COLO829 (cell line): ENCODE measurements at places on chromosomes 7 and 10.

GRCh38 chr10:111150691-111151090 lies 73.9 kb downstream of the ADRA2A start:
- DNase-seq = no peak

GRCh38 chr7:105934572-105935185 lies 28.4 kb upstream of the CDHR3 start:
- DNase-seq = peak; percentile 63

DNA sequence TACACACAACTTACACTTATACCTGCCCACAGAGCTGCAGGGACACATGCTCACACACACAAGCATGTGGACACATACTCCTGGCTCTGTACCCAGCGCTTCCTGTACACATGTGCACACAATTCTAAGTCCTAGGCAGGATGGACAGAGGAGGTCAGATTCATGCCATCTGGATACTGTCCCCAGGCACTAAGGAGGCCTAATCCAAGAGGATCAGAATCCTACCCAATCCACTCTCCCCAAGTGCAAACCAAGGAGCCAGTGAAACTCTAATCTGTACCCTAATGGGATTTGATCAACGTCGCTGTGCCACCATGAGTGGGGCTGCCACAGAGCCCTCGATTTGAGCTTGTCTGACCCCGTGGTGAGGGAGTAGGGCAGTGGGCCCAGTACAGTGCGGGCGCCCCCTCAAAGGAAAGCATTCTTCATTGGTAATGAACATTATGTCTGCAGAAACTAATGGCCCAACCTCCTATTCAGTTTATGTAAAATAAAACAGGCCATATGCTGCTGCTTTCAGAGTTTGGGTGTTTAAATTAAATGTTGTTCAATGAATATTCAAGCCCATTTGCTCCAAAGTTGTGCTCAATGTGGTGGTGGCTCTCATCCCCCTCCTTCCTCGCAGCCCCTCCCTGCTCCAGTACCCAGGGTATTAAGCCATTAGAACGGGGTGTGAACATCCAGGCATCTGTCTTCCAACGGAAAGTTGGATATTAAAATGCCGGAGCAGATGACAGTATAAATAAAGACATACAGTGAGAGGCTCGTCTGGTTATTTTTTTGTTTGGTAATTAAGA lies 26.4 kb downstream of the RPS24 start:
- DNase-seq = no peak

DNA sequence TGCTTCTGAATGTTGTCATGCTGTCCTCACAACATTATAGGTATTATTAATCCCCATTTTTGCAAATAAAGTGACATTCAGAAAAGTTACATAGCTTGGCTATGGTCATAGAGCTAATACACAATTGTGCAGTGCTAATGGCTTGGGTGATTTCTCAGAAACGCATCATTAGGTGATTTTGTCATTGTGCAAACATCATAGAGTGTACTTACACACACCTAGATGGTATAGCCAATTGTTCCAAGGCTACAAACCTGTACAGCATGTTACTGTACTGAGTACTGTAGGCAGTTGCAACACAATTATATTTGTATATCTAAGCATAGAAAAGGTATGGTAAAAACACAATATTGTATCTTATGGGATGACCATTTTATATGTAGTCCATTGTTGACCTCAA lies 91.0 kb downstream of the BTAF1 start:
- DNase-seq = no peak

DNA sequence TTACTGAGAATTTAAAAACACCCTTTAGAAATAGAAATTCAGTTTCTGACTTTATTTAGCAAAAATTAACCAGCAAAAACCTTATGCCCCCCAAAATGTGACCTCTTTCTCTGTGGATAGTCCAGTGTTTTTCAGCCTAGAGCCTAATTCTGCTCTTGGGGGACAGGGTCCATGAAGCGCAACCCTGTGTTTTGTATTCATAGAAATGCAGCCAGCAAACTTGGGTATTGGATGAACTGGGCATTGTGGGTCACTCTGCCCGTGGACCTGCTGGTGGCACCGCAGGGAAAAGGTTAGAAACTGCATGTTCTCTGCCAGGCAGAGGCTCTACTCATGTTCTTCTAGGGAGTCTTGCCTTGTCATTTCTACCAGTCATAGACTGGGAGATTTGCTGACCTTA lies 787.4 kb upstream of the C7orf33 start:
- no peak for DNase-seq

DNA sequence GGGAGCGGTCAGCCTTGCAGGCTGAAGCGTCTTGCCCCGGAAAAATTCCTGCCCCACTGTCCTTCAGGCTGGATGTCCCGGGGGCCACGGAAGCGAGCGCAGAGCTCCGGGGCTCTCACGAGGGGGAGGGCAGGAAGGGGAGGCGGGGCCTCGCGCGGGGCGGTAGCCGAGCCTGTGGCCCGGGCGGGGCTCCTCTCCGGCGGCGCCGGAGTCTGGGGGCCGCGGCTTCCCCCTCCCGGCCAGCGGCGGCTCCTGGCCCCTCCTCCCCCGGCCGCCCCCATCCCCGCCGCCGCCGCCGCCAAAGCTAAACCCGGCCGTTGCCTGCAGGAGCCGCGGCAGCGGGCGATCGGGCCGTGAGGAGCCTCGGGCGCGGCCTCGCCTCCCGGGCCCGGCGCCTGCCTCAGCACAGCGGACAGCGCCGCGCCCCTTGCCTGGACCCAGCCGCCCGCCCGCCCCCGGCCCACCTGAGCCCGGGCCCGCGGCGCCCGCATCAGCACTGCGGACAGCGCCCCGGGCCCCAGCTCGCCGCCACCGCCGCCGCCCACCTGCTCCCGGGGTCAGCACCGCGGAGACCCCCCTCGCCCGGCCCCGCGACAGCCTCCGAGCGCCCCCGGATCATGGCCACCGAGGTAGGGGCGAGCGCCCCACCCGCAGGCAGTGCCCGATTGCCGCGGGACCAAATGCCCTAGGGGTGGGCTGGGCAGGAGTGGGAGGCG lies at the start of gene GOLGA7B:
Gene GOLGA7B (plus strand): TSS at position 157 of the 716 bp plus-strand sequence. CDS start 461 bp downstream, at position 618.
- peak; percentile 18 for DNase-seq

DNA sequence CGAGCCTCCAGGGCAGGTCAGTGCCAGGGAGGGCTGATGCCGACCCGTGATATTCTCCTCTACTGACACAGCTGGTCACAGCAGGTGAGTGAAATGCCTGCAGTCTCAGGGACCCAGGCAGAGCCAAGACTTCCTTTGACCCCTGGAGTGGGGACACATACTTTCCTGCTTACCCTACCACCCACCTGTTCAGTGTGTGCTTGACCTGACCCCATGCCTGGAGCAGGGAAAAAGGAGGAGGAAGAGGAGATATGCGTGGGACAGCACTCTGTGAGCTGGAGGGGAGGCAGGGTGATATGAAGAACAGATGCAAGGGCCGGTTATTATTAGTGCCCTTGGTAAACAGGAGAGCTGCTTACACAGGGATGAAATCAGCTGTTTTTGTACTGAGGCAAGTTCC lies 40.8 kb upstream of the WIPF3 start:
- DNase-seq = no peak

DNA sequence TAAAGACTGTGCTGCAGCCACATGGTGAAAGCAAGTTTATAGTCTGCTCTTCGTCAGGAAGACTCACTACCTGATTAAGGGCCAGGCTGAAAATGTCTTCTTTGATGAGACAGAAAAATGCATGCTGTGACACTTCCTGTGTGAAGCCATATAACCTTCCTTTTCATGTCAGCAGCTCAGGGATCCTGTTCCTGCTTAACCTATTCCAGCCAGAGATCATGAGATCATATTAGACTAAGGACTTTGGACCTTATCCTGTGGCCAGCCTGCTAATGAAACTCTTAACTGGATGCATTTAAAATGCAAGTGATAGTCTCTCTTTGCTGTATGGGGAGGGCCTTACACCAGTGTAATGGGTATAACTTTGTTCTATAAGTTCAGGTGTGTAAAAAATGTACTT lies 165.2 kb downstream of the PTEN start:
- DNase-seq = no peak

DNA sequence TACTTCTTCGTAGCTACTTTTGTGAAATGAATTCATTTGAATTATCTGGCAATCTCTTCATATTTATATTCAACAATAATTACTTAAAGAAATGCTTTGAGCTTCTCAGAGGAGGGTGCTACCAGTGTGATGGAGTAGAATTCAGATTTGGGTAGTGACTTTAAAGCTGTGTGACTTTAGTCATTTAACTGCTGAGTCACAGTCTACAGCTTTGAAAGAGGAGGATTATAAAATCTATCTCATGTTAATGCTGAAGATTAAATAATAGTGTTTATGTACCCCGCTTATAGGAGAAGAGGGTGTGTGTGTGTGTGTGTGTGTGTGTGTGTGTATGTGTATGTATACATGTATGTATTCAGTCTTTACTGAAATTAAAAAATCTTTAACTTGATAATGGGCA lies 68.2 kb downstream of the CFTR start:
- DNase-seq = no peak

- no peak for DNase-seq
These were observed 39.3 kb upstream of the AKR1C2 start for GRCh38 chr10:5042922-5043321.

DNA sequence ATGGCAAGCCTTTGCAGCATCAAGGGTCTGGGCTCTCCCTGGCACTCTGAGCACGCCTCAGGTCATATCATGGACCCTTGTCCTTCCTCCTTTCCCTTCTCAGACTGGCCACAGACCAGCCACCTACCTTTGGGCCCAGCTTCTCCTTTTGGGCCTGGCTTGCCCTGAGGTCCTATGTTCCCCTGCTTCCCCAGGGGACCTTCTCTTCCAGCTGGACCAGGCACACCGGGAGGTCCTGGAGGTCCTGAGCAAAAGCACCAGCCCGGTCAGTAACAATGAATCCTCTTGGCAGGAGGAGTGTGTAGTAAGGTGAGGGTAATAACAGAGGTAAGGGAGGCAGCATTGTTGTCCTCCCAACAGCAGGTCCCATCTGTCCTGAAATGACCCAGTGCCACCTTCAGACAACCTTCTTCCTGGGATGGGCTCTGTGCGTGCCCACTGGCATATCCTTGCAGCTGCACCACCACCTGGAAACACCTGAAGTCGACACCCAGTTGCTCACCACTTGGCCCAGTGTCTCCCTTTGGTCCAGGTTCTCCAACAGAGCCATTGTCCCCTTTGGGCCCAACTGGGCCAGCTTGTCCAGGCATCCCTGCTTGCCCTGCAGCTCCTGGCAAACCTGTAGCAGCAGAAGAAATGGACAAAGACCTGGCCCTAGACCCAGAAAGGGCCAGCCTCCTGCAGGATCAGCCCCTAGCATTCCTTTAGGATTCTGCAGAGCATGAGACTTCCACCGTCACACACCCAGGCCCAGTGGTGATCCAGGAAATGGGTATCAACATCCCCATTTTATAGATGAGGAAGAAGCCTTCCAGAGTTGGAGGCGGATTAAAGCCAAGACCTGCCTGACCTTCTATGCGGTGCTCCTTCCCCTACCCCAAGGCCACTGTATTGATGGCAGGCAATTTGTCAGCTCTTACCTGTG lies 6.4 kb downstream of the SFTPD start:
- no peak for DNase-seq

DNA sequence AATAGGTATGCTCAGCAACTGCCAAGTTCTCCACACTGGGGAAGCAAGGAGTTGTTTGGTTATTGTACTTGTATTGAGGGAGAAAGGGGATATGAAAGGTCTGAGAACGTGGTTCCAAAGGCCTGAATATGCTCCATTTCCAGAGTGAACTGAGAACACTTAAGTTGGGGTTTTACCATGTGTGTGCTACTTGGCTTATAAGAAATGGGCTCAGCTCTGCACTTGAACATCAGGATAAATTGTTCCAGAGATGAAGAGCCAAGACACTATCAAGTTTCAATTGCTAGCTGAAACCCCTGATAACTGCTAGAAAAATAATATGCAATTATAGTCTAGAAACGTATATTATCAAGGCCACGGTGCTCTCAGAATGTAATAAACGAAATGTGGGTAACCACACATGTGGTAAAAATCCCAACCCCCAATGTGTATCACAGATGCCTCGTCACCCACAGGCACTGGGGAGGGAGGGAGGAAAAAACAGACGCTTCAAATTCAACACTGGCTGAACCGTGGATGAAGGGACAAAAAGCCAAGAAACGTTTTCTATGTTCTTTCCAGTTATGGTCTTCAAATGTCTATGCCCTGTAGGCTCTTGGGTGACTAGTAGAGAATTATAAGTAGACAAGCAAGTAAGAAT lies 16.3 kb downstream of the ELMO1 start:
- no peak for DNase-seq

DNA sequence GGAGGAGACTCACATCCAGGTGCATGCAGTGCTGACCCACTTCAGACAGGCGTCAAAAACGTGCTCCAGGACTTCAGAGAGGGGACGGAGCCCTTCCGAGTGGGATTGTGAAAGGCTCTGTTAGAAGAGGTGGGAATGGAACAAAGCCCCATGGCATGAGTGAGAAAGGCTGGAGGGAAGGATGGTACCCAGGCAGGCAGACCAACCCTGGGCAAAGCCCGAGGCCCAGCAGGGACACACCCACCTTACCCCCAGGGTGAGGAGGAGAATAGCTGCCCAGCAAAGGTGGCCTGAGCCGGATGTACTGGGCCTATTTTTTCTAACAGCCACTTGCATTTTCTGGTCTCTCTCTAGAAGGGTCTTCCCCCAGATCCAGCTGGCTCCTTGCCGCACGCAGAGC lies 14.8 kb downstream of the CHAT start:
- no peak for DNase-seq

DNA sequence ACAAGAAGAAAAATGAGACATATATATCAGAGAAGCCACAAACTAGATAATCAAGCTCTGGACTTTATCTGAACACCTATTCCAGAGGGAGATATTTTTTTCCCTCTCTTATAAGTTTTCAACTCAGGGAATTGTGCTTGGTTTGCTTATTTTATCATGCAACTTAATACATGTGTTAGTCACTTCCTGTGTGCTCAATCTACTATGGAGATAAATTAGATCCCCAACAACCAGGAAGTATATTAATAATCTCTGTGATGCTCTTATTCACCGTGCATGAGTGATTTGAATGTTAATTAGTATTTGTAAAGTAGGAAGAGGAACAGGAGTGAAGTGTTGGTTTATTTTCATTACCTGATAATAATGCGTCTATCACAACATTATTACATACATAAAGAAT lies 38.8 kb upstream of the ZNF365 start:
- DNase-seq = peak; percentile 9

DNA sequence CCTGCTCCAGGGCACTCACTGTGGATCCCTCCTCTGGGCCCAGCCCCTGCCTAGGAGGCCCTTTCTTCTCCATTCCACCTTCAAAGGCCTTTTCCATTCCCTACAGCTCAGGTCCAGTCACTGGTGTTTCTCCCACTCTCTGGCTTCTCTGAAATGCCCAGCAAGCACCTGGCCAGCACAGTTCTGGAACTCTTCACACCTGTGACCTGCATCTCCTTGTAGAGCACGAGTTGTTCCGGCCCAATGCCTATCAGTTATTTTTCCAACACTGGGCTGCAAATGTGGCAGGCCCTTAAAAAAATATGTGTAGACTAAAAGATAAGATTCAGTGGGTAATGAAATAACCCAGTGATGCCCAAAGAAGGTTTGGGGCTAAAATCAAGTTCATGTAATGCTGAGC lies 87.1 kb downstream of the PRLHR start:
- DNase-seq = no peak

GRCh38 chr10:13457958-13458686 lies 70.7 kb downstream of the BEND7 start:
- no peak for DNase-seq

- peak; percentile 8 for DNase-seq
These were observed 67.8 kb downstream of the ABI1 start for GRCh38 chr10:26792758-26793495.

- DNase-seq = no peak
These were observed 3.1 kb downstream of the SLK start for GRCh38 chr10:103969857-103970627.
